ENCODE measurements at places on chromosomes 1 and 21.
A peak's percentile ranks its signal among the peaks of the same experiment; 100 is the strongest.

GRCh38 chr1:64242895-64243756 is 39.7 kb downstream of the UBE2U start:
- no peak for DNase-seq

- no peak for DNase-seq
Measured at GRCh38 chr1:226708342-226708780, 30.7 kb downstream of the ITPKB start.

DNA sequence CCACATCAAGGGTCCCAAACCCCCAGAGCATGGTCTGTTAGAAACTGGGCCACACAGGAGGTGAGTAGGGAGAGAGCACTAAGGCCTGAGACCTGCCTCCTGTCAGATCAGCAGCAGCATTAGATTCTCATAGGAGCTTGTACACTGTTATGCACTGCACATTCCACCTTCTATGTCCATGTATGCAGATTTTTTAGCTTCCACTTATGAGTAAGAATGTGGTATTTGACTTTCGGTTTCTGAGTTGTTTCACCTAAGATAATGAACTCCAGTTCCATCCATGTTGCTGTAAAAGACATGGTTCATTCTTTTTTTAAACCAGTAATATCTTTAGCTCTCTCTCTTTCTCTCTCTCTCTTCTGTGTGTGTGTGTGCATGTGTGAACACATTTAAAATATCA is 663 bp upstream of the GBP6 start:
- no peak for DNase-seq

- DNase-seq: no peak
Measured at GRCh38 chr1:55073187-55073916, 34.0 kb downstream of the PCSK9 start.

DNA sequence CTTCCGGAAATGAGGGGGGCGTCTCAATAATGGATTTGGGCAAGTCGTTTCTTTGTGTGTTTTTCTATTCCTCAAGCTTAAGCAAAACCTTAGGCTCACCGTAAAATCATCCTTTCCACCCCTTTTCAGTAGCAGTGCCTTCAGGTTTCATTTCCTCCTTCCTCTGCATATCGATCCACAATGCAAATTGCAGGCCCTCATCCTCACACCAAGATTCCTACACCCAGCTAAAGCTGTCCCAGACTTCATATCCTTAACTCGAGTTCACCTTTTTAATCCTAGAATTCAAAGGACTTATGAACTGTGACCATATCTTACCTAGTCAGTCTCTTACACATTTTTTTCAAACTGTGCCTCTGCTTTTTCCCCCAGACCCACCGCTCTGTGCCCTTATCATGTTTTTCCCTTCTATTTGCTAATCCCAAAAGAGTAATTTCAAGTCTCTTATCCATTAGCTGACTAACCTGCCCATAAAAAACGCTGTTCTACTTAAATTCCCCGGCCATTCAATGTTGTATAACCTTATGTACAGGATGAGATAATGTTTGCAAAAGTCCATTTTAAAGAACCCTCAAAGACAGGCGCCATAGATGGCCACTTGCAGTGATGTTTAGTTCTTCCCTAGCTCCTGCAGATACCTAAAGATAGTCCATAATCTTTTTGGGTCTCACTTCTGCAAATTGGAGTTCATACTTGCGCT is 1.5 kb downstream of the AKIRIN1 start:
- DNase-seq: no peak

DNA sequence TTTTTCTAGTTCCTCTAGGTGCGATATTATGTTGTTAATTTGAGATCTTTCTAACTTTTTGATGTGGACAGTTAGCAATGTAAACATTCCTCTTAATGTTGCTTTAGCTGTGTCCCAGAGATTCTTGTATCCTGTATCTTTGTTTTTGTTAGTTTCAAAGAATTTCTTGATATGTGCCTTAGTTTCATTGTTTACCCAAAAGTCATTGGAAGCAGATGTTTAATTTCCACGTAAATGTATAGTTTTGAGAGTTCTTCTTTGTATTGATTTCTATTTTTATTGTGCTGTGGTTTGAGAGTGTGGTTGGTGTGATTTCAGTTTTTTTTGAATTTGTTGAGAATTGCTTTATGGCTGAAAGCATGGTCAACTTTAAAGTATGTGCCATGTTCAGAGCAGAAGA is 319.4 kb downstream of the PTBP2 start:
- peak; percentile 49 for DNase-seq

GRCh38 chr1:183390561-183390960 is 27.6 kb downstream of the NMNAT2 start:
- DNase-seq: no peak

- DNase-seq: no peak
Measured at GRCh38 chr1:92940541-92940940, 20.7 kb downstream of the DIPK1A start.

- DNase-seq: no peak
Measured at GRCh38 chr21:38979271-38980121, 173.8 kb downstream of the ETS2 start.

GRCh38 chr21:37817242-37817641 is 99.0 kb downstream of the KCNJ6 start:
- no peak for DNase-seq

- no peak for DNase-seq
Measured at GRCh38 chr1:95057351-95057750, 15.4 kb downstream of the ALG14 start.

- no peak for DNase-seq
Measured at GRCh38 chr1:115303364-115303763, 34.7 kb downstream of the NGF start.

- DNase-seq: no peak
Measured at GRCh38 chr1:159860456-159860855, 2.0 kb downstream of the VSIG8 start.

DNA sequence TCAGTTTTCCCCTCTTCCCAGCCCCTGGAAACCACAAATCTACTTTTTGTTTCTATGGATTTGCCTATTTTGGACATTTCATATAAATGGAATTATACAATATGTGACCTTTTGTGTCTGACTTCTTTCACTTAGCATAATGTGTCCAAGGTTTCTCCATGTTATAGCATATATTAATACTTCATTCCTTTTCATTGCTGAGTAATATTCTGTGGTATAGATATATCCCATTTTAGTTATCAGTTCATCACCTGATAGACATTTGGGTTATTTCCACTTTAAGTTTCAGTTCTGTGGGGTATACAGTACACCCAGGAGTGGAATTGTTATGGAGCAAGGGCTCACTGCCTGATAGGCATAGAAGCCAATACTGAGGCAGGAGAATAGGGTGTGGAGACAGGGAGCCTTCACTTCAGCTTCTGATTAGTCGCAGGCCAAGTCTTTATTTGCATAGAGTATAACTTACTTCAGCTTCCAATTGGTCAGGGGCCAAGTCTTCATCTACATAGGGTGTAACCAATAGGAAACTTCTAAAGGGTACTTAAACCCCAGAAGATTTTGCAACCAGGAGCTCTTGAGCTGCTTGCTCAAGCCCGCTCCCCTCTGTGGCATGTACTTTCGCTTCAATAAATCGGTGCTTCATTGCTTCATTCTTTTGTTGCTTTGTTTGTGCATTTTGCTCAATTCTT is 8.3 kb upstream of the NVL start:
- DNase-seq: no peak

GRCh38 chr1:48058135-48059025 is 61.2 kb upstream of the TRABD2B start:
- no peak for DNase-seq

DNA sequence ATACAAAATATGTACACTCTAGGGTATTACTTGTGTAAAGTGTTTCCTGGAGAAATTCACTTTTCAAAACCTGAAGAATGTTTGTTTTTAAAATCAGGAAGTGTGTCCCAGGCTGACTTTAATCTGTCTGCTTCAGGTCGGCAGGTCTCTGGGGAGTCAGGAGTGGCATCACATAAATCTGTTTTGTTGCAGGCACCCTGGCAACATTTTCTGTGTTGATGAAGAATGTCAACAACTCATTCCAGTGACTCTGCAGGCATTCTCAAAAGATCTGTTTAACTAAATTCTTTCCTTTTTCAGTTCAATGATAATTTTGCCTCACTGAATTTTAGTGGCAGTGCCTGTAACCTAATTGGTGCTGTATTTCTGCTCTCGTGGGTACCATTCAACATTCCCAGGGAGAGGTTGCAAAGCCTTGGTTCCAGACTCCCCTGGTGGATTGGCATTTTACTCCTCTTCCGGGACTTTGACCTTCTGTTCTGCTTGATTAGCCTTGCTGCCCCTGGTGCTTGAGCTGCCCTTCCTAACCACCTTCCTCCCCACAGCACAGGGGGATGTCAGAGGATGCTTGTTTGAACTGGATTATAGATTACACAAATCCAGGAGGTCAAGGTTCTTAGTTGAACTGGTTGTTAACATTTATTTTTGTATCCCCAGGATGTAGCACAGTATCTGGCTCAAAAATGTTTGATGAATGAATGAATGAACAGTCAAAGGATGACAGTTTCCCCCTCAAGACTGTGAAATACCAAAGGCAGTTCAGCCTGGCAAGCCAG is 55.4 kb upstream of the LPGAT1 start:
- DNase-seq: no peak

- DNase-seq: no peak
Measured at GRCh38 chr1:200969726-200970561, 53.6 kb downstream of the KIF21B start.

GRCh38 chr1:24235921-24236788 is 49.1 kb upstream of the IFNLR1 start:
- peak; percentile 3 for DNase-seq

GRCh38 chr21:45248301-45248892 is 39.3 kb downstream of the POFUT2 start:
- DNase-seq: no peak

DNA sequence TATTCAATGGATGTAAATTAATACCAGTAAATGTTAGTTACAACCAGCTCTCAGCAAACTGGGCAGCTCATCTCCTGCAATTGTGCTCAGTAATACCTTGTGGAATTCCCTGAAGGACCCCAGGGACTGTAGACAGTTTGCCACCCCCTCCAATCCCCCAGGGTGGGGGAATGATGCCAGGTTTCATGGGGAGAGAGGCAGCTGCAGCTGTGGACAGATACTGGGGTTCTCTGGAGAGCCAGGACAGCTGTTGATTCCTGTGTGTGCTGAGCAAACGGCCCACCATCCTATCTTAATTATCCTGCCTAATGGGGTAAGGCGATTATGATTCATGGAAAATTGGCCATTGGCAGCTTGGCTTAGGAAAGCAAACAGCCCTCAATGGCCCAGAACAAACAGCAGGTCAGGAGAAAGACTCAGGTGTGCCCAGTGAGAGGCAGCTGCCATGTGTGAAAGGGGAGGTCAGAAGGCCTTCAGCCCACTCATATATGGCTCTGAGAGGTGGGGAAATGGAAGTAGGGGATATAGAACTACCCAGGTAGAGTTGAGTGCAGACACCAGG is 148.9 kb upstream of the CTTNBP2NL start:
- no peak for DNase-seq

DNA sequence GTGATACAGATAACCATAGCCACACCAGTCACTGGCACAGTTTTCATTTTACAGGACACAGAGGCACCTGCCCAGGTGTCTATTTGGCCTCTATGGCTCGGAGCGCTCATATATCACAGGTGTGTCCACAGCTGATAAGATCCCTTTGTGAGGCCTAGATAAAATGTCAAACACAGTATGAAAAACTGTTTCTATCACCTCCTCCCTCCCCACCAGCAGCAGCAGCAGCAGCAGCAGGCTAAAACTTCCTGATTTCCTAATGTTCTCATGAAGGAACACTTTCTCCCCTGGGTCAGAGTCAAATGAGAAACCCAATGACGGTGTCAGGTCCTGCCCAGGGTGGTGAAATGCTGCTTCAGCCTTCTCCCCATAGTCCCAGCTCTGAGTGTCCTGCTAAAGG is 24.4 kb downstream of the ELAPOR1 start:
- no peak for DNase-seq

- no peak for DNase-seq
Measured at GRCh38 chr1:24857507-24858133, 72.5 kb downstream of the RUNX3 start.

DNA sequence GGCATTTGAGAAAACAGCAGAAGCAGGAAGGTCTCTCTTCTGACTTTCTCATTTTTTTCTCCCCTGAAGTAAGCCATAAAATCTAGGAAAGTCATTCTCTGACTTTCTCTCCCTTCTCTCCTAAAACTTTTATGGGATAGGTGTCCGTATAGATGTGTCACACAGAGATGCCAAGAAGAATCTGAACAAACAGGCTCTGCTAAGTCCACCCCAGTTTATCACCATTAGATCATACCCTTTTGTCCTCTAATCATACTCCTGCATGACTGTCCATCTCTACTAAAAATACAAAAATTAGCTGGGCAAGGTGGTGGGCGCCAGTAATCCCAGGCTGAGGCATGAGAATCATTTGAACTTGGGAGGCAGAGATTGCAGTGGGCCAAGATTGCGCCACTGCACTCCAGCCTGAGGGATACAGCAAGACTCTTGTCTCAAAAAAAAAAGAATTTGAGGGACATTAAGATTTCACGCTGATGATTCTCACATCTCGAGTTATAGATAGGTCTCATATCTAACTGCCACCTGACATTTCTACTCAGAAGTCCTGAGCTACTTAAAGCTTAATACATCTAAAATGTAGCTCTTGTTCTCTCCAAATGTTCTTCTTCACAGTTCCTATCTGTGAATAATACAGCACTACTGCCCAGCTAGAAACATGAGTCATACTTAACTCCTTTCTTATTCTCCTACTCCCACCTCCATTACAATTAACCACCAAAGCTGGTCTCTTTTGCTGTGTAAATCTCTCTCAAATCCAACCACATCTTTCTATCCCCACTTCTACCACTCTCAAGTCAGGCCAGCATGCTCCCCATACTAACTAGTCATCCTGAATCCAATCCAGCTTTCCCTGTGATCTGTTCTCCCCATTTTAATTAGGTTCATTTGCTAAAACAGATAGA is 47.7 kb downstream of the ZNF644 start:
- no peak for DNase-seq

- DNase-seq: no peak
Measured at GRCh38 chr1:63230722-63231121, 91.6 kb upstream of the FOXD3 start.

- no peak for DNase-seq
Measured at GRCh38 chr1:229751610-229752009, 125.6 kb downstream of the URB2 start.

All from smooth muscle cell of the brain vasculature (primary cell).